Cardiac septum (tissue), 1 donor: ENCODE measurements at places on chromosomes 7 and 10.

- no peak for DNase-seq
Measured at GRCh38 chr10:33141251-33141650, 183.2 kb upstream of the ITGB1 start.

DNA sequence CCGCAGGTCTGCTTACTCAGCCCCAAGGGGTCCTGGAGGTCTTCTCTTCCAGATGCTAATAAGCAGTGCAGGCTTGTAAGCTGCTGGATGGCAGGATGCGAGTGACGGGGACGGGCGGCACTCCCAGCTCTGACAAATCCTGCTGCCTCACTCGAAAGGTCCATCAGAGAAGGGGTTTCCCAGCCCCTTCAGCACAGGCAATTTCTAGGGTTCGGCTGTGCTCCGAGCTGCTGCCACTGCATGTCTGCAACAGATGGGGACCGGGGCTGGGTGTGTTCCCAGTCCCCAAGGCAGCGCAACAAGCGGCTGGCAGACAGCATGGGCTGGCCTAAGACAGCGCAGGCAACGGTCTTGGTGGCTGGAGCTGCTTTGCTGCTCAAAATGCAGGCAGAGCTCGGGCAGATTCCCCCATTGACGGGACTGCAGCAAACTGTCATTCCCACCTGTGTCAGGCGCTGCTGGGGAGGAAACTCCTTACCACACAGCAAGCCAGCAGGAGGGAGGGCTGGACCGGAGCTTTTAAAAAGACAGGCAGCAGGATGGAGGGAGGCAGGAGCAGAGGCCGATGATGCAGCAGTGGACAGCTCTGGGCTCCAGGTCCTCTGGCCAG, 62.4 kb downstream of the PRKAG2 start:
- DNase-seq = no peak

DNA sequence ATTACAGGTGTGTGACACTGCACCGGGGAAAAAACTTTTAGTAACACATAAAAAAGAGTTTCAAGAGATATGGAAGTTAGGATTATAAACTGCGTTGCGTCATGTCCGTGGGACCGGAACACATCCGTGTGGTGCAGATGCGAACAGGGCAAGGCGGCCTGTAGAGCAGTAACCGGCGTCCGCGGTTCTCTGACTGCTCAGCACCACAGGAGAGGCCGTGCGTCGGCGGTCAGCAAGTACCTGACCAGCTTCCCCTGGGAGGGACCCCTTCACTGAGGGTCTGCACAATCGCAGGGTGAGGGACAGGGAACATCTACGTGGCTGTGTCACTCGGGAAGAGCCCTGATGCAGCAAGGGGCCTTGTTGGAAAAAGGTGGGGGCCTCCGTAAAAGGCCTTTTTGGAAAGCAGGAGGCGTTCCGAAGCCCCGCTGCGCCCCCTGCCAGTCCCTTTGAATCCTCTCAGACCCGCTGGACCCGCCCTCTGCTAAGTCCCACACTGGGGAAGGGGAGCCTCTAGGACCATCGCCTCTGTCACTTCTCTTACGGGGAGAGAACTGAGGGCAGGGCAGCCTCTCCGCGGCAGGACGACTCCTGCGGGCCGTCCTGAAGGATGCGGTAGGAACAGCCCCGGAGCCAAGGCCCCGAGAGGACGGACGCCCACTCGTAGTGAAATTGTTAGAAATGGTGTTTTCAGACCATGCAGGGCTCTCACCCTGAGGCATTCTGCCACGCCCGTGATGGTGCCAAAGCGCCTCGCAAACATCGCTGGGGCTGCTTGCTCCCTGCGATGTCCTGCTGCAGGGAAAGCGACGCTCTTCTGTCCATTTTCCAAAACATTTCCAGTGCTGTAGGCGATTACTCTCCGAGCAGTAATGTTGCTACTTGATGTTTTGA, 771.6 kb upstream of the COBL start:
- DNase-seq = no peak

DNA sequence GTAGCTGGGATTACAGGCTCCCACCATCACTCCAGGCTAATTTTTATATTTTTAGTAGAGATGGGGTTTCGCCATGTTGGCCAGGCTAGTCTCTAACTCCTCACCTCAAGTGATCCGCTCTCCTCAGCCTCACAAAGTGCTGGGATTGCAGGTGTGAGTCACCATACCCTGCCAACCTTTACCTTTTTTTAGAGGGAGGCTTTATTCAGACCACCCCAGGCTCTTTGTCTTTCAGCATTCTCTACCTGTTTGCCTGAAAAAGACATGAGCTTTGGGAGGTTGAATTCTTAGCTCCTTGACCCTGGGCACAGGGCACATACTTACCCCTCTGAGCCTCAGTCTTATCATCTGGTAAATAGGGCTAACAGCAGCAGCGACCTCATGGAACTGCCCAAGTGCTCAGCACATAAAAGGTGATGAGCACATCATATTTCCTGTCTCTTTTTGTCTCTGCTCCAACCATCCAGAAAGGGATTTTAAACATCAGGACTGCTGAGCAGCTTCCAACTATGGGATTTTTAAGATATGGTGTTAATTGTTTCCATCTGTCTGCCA, 17.0 kb downstream of the FRMPD2 start:
- DNase-seq = no peak

DNA sequence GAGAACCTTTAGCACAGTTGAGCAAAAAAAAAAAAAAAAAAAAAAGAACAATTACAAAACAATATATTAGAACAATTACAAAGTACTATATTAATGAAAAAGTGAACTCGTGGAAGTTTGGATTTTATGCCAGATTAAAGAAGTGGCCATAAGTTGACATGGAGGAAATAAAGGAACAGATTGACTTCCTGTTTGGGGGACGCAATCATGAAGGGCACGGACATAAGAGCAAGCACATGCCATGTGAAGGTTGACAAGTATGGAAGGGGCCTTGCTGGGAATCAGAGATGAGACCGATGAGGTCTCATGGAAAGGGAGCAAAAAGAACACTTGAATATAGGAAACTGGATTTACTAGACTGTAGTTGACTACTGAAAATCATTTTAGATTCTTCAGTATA, 61.7 kb downstream of the ICA1 start:
- DNase-seq = no peak

DNA sequence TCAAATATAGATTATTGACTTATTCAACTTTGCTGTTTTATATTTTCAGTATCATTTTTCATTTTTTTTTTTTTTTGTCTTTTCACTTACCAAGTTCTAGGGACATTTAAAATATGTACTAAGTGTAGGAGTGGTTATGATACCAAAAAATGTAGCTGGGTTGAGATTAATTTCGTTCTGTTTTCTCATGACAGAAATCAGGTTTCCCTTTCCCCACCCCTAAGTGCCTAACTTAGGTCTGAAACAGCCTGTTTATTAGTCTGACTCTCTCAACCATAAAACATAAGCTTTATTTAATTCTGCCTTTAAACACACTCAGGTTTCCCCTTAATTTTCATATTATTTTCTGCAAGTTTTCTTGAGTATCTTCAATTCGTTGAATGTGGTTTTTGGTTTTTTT, 22.1 kb downstream of the TMEM106B start:
- DNase-seq = no peak

- no peak for DNase-seq
Measured at GRCh38 chr7:12064586-12065127, 146.4 kb upstream of the TMEM106B start.

DNA sequence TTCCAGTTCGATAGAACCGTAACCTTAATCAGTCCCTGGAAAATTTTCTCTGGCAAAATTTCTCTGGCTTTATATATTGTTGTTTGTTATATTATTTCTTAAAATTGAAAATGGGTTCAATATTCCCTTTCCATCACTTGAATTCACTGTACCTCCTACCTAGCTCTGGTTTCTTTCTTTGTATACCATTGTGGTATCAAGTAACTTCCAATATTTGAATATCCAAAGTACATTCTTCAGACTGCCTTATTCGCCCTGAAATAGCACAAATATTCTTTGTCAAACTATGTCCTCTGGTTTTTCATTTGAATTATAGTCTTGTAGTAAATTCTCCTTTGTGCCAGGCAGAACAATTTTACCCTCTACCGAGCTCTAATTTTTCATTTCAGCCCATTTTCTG, 541.6 kb downstream of the REEP3 start:
- no peak for DNase-seq

- no peak for DNase-seq
Measured at GRCh38 chr7:101140339-101140699, 13.4 kb downstream of the SERPINE1 start.

GRCh38 chr10:69069090-69070042, 18.5 kb upstream of the SRGN start:
- no peak for DNase-seq

DNA sequence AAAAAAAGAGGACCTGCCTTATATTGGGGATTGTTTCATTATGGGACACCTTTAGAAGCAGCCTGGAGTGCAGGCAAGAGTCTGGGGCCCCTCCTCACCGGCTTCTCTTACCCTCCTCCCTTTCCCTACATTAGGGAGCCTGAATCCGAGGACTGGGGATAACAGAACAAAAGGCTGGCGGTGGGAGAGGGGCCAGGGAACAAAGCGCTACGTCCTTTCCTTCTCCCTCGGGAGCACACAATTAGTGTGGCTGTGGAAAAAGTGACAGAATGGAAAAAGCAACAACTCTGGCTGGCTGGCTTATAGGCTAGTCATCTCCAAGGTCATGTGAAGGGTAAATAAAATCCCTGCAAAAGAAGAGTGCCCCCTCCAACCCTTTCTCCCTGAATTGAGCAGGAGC, 74.7 kb downstream of the LSM5 start:
- DNase-seq = no peak

DNA sequence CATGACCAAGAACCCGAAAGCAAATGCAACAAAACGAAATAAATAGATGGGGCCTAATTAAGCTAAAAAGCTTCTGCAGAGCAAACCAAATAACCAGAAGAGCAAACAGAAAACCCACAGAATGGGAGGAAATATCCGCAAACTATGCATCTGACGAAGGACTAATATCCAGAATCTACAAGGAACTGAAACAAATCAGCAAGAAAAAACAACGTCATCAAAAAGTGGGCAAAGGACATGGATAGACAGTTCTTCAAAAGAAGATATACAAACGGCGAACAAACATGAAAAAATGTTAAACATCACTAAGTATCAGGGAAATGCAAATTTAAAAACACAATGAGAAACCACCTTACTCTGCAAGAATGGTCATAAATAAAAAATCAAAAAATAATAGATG, 35.3 kb upstream of the CACUL1 start:
- no peak for DNase-seq

- DNase-seq = no peak
Measured at GRCh38 chr10:58577437-58577777, 64.7 kb downstream of the BICC1 start.
